ENCODE measurements at places on chromosomes 4 and X. TPM values are rescaled to one million over a fixed set of nuclear protein-coding genes. Genes with fewer than 3 reads are reported as not detected.

CABS1 gene
- not detected for total RNA-seq

TEX11 gene
- total RNA-seq = not detected

GRCh38 chr4:19425146-19425545 is 826.6 kb upstream of the SLIT2 start:
- H3K36me3 ChIP-seq = peaks cover 3% of the 10 kb centered on the region
- no peaks in the 10 kb centered on the region for H3K27me3 ChIP-seq
- no peaks in the 10 kb centered on the region for H3K4me1 ChIP-seq
- H3K4me3 ChIP-seq = no peak overlapping the region

GRCh38 chr4:106096454-106096853 is 201.2 kb downstream of the NPNT start:
- H3K27ac ChIP-seq = no peak overlapping the region
- no peaks in the 10 kb centered on the region for H3K27me3 ChIP-seq
- peaks cover 19% of the 10 kb centered on the region for H3K36me3 ChIP-seq
- no peak for DNase-seq
- no peak overlapping the region for H3K4me3 ChIP-seq
- peaks cover 18% of the 10 kb centered on the region for H3K4me1 ChIP-seq

GRCh38 chrX:48493890-48494364 is 14.9 kb upstream of the PORCN start:
- no peaks in the 10 kb centered on the region for H3K36me3 ChIP-seq
- peak; percentile 35 for DNase-seq
- peaks cover 3% of the 10 kb centered on the region for H3K27me3 ChIP-seq
- H3K4me1 ChIP-seq = peaks cover 51% of the 10 kb centered on the region

- no peak overlapping the region for H3K27ac ChIP-seq
- H3K4me3 ChIP-seq = no peak overlapping the region
These were observed 21.1 kb upstream of the CXCL2 start for GRCh38 chr4:74120086-74120485.

DNA sequence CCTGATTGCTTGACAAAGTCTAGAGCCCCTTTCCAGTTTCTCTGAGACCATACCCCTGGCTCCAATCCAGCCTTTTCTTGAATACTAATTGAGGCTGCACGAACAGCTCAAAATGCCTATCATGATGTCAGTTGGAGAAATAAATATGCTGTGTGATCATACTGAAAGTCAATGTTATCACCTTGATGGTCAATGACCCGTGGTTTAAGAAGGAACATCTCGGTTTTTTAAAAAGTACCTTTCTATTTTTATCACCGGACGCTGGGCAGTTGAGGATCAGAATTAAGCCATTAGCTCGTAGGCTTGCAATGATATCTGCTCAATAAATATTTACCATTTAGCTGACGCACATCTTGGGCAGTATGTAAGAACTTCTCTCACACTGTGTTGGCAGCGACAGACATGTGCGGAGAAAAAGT is 852 bp upstream of the WDR44 start:
- no peaks in the 10 kb centered on the region for H3K27me3 ChIP-seq
- no peak for DNase-seq
- H3K36me3 ChIP-seq = no peaks in the 10 kb centered on the region
- H3K27ac ChIP-seq = peak overlapping the region; percentile 86

DNA sequence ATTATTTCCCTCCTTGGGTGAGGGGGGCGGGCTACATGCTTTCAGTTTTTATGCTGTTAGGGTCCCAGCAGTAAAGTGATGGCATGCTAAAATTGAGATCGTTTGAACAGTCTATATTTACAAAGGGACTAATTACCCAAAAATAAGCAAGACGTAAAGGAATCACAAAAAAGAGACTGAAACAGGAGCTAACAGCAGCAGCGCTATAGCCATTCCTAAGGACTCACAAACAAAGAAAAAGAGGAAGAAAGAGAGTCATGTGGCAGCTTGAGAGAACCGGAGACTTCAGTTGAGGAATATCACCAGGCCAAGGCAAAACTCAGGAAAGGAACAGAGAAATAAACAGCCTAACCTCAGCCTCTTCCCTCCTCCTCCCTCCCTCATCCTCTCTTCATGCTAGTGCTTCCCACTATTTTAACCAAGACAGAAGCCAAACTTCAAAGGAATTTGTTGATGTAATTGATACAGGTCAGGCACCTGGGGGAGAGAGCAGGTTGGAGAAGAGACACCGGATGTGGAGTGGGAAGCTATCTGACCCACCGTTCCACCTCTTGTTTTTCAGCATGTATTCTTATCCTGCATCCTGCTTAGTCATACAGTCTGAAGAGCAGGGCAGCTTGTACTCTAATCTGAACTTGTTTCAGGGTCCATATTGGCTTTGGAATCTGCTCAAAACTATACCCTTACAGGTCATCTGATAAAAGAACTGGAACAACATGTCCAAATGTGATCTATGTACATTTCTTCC is 383.7 kb downstream of the NAF1 start:
- H3K4me1 ChIP-seq = no peaks in the 10 kb centered on the region
- no peaks in the 10 kb centered on the region for H3K36me3 ChIP-seq
- no peak overlapping the region for H3K27ac ChIP-seq
- H3K27me3 ChIP-seq = no peaks in the 10 kb centered on the region

AP1AR gene
- 15.6 TPM for total RNA-seq

DNA sequence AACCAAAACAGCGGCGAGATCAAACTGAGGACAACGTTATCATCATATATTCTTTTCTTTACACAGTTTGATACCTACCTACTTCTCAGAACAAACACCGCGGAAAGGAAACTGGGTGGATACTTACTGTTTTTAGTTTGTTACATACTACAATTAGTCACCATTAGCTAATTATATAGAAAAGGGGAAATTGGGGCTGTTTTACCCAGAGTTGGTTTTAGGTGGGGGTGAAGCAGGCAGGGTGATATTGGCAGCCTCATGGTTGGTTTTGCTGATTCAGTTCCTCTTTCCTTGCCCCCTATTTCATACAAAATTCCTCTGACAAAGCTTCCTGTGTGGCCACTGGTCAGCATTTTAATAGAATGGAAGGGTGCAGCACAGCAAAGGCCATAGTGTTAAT is 77.8 kb downstream of the SORBS2 start:
- H3K27me3 ChIP-seq = peaks cover 10% of the 10 kb centered on the region
- H3K4me1 ChIP-seq = peaks cover 13% of the 10 kb centered on the region
- H3K27ac ChIP-seq = no peak overlapping the region
- DNase-seq = no peak
- H3K4me3 ChIP-seq = no peak overlapping the region
- H3K36me3 ChIP-seq = no peaks in the 10 kb centered on the region

DNA sequence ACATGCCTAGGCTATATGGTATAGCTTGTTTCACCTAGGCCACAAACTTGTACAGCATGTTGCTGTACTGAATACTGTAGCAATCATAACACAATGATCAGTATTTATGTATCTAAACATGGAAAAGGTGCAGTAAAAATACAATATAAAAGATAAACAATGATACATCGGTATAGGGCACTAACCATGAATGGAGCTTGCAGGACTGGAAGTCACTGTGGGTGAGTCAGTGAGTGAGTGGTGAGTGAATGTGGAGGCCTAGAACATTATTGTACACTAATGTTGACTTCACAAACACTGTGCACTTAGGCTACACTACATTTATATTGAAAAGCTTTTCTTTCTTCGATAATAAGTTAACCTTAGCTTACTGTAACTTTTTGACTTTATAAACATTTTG is 45.6 kb upstream of the ANK2 start:
- no peak overlapping the region for H3K4me3 ChIP-seq
- H3K4me1 ChIP-seq = peaks cover 5% of the 10 kb centered on the region
- H3K27ac ChIP-seq = no peak overlapping the region
- H3K27me3 ChIP-seq = no peaks in the 10 kb centered on the region

ADAMTS3 gene
- total RNA-seq = 0.19 TPM

- no peak overlapping the region for H3K4me3 ChIP-seq
- no peak for DNase-seq
- H3K27ac ChIP-seq = no peak overlapping the region
- no peaks in the 10 kb centered on the region for H3K36me3 ChIP-seq
These were observed 12.2 kb downstream of the SPOCK3 start for GRCh38 chr4:167222099-167222498.

DNA sequence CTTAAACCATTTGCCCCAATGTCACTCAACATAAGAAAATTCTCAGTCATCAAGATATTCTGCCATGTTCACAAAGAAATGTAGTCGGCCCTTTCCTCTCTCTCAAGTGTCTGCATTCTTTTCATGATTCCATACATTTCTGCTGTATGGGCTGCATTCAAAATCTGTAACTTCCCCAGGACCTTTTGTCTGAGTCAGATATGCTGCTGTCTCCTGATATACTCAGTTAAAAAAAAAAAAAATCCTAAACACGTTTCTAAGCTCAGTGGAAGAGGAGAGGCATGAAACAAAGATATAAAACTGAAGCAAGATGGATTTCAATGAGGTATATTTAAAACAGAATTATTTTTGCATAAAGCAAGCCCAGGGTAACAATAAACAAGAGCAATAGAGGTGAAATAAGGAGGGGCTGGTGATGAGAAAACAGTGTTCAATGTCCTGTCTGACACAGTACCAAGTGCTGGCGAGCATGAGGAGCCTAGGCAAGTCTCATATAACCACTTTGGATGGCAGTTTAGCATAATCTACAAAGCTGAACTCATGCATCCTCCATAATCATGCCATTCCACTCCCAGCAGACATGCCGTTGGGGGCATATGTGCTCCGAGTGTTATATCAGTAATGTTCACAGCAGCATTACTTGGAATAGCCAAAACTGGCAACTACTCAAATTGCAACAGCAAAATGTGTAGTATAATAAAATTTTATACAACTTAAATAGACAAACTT is 76.7 kb downstream of the MANBA start:
- H3K4me1 ChIP-seq = peaks cover 2% of the 10 kb centered on the region
- H3K27ac ChIP-seq = no peak overlapping the region
- no peaks in the 10 kb centered on the region for H3K27me3 ChIP-seq
- H3K4me3 ChIP-seq = no peak overlapping the region

DNA sequence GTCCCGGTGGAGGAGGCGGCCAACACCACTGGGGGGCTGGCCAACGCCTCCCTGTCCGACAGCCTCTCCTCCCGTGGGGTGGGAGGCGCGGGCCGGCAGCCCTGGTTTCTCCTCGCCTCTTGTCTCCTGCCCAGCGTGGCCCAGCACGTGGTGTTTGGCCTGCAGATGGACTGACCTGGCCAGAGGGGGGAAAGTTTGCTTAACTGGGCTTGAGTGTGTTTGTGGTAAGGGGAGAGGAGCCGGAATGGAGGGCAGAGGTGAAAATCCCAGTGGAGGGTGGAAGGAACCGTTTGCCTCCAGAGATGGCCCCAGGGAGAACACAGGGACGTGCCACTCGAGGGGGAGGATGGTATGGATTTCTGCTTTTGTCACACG is 27.6 kb downstream of the NYX start:
- no peak for DNase-seq
- no peak overlapping the region for H3K4me3 ChIP-seq
- H3K27ac ChIP-seq = no peak overlapping the region

GRCh38 chr4:58515226-58515625 is 1405.0 kb upstream of the IGFBP7 start:
- no peaks in the 10 kb centered on the region for H3K27me3 ChIP-seq
- no peak overlapping the region for H3K4me3 ChIP-seq
- no peaks in the 10 kb centered on the region for H3K4me1 ChIP-seq
- no peak for DNase-seq
- no peak overlapping the region for H3K27ac ChIP-seq

- H3K4me1 ChIP-seq = peaks cover 26% of the 10 kb centered on the region
- DNase-seq = no peak
- H3K4me3 ChIP-seq = no peak overlapping the region
These were observed 167.9 kb downstream of the MAML3 start for GRCh38 chr4:139986106-139986505.

CCNI gene
- 160 TPM for total RNA-seq

GRCh38 chrX:63934791-63935190 is 149.8 kb upstream of the ARHGEF9 start:
- no peak overlapping the region for H3K4me3 ChIP-seq
- H3K27me3 ChIP-seq = peaks cover 6% of the 10 kb centered on the region
- H3K36me3 ChIP-seq = no peaks in the 10 kb centered on the region
- no peak for DNase-seq
- H3K27ac ChIP-seq = no peak overlapping the region
- peaks cover 6% of the 10 kb centered on the region for H3K4me1 ChIP-seq

GRCh38 chr4:55458164-55458563 is 62.4 kb downstream of the TMEM165 start:
- DNase-seq = peak; percentile 52
- H3K4me3 ChIP-seq = peak overlapping the region; percentile 74
- peaks cover 35% of the 10 kb centered on the region for H3K4me1 ChIP-seq

GRCh38 chr4:2595952-2596552 is 59.6 kb downstream of the FAM193A start:
- H3K27ac ChIP-seq = no peak overlapping the region
- peaks cover 1% of the 10 kb centered on the region for H3K27me3 ChIP-seq
- no peak for DNase-seq

GRCh38 chr4:114378305-114378903 is 220.2 kb upstream of the UGT8 start:
- no peaks in the 10 kb centered on the region for H3K36me3 ChIP-seq
- H3K27ac ChIP-seq = no peak overlapping the region
- H3K4me3 ChIP-seq = no peak overlapping the region
- peak; percentile 52 for DNase-seq

GRCh38 chr4:163470391-163470790 is 3.2 kb downstream of the TKTL2 start:
- H3K36me3 ChIP-seq = no peaks in the 10 kb centered on the region
- H3K27me3 ChIP-seq = no peaks in the 10 kb centered on the region
- no peak overlapping the region for H3K27ac ChIP-seq
- no peaks in the 10 kb centered on the region for H3K4me1 ChIP-seq

DNA sequence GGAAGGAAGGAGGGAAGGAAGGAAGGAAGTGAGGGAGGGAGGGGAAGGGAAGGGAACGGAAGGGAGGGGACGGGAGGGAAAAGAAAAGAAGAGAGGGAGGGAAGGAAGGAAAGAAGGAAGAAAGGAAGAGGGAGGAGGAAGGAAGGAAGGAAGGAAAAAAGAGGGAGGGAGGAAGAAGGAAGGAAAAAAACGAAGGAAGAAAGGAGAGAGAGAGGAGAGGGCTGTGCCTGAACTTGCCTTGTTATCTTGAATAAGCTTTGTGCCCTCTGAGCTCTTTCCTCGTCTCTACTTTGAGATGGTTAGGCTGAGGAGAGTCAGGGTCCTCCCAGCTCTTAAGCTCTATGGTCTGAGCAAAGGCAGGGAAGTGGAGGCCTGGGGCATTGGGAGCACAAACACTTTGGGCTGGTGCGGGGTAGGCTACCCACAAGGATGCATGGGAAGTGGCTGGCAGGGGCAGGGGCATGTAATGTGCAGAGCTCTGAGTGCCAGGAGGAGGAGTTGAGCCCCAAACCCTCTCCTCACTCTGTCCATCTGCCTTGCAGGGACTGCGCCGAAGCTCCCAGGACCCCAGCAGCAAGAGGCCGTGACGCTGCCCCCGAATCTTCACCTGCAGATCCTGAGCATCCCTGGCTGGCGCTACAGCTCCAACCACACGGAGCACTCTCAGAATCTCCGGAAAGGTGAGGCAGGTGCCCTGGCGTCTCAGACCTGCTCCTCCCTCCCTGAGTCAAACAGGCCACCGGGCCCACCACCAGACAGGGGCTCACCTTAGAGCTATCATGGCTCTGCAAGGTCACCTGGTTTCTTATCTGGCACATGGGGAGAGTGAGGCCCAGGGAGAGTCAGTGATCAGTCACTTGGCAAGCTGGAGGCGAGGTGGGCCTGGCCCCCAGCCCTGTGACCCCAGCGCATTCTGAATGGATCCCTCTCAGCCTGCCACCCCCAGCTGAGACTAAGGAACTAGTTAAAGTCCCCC is 26.5 kb upstream of the MRFAP1 start:
- no peak for DNase-seq
- H3K27ac ChIP-seq = no peak overlapping the region
- H3K27me3 ChIP-seq = no peaks in the 10 kb centered on the region

Data from HFFc6 (cell line).